ENCODE measurements at places on chromosomes 11 and 22. TPM values are rescaled to one million over a fixed set of nuclear protein-coding genes. Genes with fewer than 3 reads are reported as not detected.

SCGB1D2 gene
- total RNA-seq: not detected

LIF gene
- total RNA-seq: 17.3 TPM

SLCO2B1 gene
- 0.65 TPM for total RNA-seq

TSPAN32 gene
- total RNA-seq: under 0.01 TPM

SCGB2A2 gene
- total RNA-seq: not detected

SAA2 gene
- 0.28 TPM for total RNA-seq

ADORA2A gene
- 0.71 TPM for total RNA-seq

TMEM45B gene
- total RNA-seq: not detected

OR9G4 gene
- not detected for total RNA-seq

FAM227A gene
- 1.6 TPM for total RNA-seq

OR52B6 gene
- total RNA-seq: not detected

CCDC73 gene
- total RNA-seq: not detected

NXPE4 gene
- not detected for total RNA-seq

FAM180B gene
- total RNA-seq: 0.09 TPM

SREBF2 gene
- 39.5 TPM for total RNA-seq

MS4A4A gene
- total RNA-seq: not detected

SOX10 gene
- not detected for total RNA-seq

APOBEC3H gene
- 0.28 TPM for total RNA-seq

PHOX2A gene
- total RNA-seq: not detected

EI24 gene
- total RNA-seq: 120 TPM

All from smooth muscle cell of bladder (primary cell).